Iris pigment epithelial cell (primary cell): ENCODE measurements at places on chromosomes 7 and 10.

DNA sequence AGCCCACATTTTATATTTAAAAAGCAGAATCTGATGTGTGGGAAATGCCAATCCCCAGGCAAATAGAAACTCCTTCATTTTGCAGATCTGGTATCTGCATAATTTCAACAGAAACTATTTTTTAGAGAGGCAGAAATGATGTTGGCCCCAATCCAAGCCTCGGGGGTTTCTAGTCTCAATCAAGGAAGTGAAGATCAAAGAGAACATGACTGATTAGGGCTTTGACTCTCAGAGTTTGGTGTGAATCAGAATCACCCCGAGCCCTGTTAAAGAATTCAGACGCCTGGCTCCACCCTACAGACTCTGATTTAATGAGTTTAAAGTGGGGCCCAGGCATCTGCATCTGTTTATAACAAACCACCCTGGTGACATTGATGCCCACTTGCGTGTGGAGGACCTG lies 36.7 kb upstream of the UBE2H start:
- DNase-seq = no peak

DNA sequence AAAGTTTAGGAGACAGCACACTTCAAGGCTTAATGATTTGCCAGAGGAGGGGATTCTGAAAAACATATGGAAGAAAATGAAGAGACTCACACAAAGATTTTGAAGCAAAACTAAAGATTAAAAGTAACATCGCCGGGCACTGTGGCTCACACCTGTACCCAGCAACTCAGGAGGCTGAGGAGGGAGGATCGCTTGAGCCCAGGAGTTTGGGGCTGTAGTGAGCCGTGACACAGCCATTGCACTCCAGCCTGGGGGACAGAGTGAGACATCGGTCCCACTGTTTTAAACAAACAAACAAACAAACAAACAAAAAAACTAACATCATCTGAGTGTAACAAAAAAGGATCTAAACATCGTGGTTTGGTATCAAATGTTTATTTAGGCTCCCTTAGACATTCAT lies 33.7 kb upstream of the DAGLB start:
- DNase-seq = no peak

GRCh38 chr7:48148311-48148710 lies 22.9 kb upstream of the ABCA13 start:
- DNase-seq = no peak

DNA sequence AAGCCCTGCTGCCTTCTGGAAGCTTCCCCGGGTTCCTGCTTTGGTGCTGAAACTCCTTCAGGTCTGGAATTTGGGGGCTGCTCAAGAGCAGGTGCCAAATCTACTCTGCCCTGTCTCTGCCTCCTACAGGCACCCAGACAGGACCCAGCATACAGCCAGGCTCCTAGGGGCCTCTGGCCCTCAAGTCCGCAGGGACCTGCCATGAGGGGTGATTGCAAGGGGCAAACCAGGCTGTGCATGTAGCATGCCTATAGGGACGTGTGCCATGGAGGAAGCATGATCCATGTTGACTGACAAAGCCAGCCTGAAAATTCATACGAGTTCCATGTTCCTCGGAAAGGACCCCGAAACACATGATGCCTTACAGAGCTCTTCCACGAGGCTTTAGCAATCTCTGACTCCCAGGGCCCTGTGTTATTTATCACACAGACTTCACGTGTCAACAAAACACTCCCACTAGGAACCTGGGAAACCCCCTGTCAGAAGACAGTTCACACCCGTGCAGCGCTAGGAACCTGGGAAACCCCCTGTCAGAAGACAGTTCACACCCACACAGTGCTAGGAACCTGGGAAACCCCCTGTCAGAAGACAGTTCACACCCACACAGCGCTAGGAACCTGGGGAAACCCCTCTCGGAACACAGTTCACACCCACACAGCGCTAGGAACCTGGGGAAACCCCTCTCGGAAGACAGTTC lies 75.3 kb upstream of the DNAAF5 start:
- DNase-seq = no peak
